Psoas muscle (tissue), 8 donors: ENCODE measurements at places on chromosomes 5 and 9. TPM values are rescaled to one million over a fixed set of nuclear protein-coding genes. Genes with fewer than 3 reads are reported as not detected.

Gene ZDHHC11B
- total RNA-seq: 0.99 TPM

Gene SMAD5
- total RNA-seq: 42.6 TPM

Gene GCNT1
- 1.1 TPM for total RNA-seq

Gene DDX4
- total RNA-seq: 0.18 TPM

Gene IFNA21
- total RNA-seq: not detected

Gene MYMK
- 4.5 TPM for total RNA-seq

DNA sequence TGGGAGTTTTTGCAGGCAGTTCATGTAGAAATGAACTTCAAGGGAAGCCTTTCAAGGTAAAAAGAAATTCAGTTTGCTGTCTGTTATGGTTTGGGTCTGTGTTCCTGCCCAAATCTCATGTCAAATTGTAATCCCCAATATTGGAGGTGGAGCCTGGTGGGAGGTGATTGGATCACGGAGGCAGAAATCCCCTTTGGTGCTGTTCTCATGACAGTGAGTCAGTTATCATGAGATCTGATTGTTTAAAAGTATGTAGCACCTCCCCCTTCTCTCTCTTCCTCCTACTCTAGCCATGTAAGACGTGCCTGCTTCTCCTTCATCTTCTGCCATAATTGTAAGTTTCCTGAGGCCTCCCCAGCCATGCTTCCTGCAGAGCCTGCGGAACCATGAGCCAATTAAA is 341.4 kb downstream of the ARHGEF28 start:
- no peaks in the 10 kb centered on the region for H3K27me3 ChIP-seq
- H3K4me3 ChIP-seq: no peak overlapping the region
- DNase-seq: no peak
- no peaks in the 10 kb centered on the region for H3K4me1 ChIP-seq

- DNase-seq: no peak
- no peaks in the 10 kb centered on the region for H3K27me3 ChIP-seq
- no peak overlapping the region for H3K4me3 ChIP-seq
- no peaks in the 10 kb centered on the region for H3K36me3 ChIP-seq
- H3K27ac ChIP-seq: no peak overlapping the region
Measured at GRCh38 chr5:69035665-69036064, 58.1 kb upstream of the SLC30A5 start.

GRCh38 chr9:106798016-106798799 is 64.8 kb upstream of the ZNF462 start:
- no peak overlapping the region for H3K4me3 ChIP-seq
- H3K27ac ChIP-seq: peak overlapping the region; percentile 27
- no peak for DNase-seq
- peaks cover 23% of the 10 kb centered on the region for H3K4me1 ChIP-seq

- no peaks in the 10 kb centered on the region for H3K36me3 ChIP-seq
- no peaks in the 10 kb centered on the region for H3K27me3 ChIP-seq
- H3K4me3 ChIP-seq: no peak overlapping the region
Measured at GRCh38 chr5:74196233-74196632, 444.3 kb downstream of the ENC1 start.
